Fibroblast of lung (primary cell): ENCODE measurements at places on chromosomes 4 and X. TPM values are rescaled to one million over a fixed set of nuclear protein-coding genes. Genes with fewer than 3 reads are reported as not detected.
A peak's percentile ranks its signal among the peaks of the same experiment; 100 is the strongest.

GUCY1B1 gene
- total RNA-seq, result 37.8 and 39.3 TPM in 2 replicates

GRCh38 chrX:40987413-40987812 is 97.8 kb upstream of the USP9X start:
- DNase-seq, result no peak

DNA sequence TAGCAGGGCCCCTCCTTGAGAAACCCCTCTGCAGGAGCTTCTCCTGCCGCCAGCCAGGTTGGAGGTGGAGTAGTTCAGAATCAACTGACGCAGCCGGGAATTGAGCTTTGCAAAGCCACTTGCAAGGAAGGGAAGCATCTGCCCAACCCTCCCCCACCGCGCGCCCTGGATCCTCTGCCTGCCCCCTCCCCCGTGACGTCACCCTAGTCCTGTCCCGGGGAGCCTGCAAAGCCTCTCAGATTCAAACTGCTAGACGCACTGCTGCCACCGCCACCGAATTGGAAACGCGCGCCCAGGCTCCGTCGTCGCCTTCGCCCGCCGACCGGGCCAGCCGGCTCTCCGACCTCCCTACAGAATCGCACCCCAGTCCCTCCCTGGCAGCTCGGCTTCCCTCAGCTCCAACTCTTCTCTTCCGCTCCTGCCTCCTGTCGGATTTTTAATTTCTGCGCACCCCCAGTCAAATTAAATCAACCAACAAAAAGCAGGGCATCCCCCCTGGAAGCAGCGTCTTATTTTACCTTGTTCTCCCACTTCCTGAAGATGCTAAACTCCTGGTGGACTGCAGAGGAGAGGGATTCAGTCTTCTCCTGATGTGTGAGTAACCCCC is 3.8 kb downstream of the SLITRK2 start:
- DNase-seq, result no peak

DNA sequence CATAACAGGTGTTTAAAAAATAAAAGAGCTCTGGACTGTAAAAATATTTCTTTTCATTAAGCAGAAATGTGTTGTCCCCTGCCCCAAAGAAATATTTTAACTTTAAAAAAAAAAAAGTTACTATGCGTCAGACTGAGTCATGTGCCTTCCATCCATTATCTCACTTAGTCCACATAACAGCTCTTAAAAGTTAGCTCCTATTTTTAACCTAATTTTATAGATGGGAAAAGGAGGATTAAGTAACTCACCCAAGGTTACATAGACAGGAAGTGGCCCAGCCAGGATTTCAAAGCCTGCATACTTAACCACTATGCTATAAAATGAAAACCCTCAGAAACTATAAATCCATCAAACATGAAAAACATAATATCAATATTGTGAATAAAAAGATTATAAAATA is 97.7 kb downstream of the MANBA start:
- DNase-seq, result peak; percentile 38

DNA sequence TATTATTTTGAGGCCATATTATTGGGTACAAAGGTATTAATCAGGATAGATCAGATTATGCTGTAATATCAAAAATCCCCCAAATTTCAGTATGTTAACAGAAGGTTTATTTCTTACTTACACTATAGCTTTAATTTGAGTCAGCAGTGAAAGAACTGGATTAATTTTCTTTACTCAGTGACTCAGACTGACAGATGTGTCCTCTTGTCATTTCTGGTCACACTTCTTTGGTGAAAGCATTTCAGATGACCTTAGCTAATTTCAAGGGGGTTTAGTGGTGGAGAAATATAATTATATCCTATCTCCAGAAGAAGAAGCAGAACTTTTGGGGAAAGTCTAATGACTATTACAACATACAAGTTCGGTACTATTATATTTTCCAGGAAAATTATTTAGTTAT is 12.4 kb downstream of the DDIT4L start:
- no peak for DNase-seq
